Osteoblast (primary cell): ENCODE measurements at places on chromosomes 3 and 15.

- no peak for DNase-seq
These were observed 50.9 kb upstream of the CMTM7 start for GRCh38 chr3:32340611-32341365.

- DNase-seq: no peak
These were observed 65.7 kb downstream of the TJP1 start for GRCh38 chr15:29756358-29757267.

- peak; percentile 78 for DNase-seq
These were observed 44.1 kb downstream of the SENP2 start for GRCh38 chr3:185630182-185630622.

DNA sequence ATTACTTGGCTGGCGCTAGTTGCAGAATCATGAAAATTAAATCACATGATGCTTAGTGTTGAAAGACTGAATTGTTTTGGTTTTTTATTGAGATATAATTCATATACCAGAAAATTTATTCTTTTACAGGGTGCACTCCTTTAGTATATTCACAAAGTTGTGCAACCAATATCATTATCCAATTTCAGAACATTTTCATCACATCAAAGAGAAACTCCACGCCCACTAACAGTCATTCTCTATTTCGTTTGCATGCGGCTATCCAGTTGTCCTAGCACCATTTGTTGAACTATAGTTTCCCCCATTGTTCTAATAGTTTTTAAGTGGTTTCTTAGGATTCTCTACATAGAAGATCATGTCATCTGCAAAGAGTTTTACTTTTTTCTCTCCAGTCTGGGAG, 3.7 kb downstream of the EHD4 start:
- DNase-seq: no peak

- DNase-seq: no peak
These were observed 20.3 kb upstream of the DGKG start for GRCh38 chr3:186382217-186382885.

- peak; percentile 81 for DNase-seq
These were observed 16.9 kb downstream of the MRPL46 start for GRCh38 chr15:88450125-88450798.

DNA sequence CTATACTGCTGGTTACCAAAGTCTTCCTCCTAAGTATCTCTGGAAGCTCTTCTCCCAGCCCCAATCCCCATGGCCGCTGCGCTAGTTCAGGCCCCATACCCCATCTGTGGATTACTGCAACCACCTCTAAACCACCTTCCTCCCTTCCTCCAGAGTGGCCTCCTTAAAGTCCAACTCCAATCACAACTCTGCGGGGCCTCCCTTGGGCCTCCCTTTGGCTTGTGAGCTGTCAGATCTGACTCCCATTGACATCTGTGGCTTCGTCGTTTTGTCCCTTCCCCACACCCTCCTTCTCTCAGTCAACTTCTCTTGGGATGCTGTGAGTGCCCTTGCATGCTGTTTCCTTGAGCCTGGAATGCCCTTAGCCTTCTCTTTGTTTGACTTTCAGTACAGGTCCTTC, 9.3 kb upstream of the HRH1 start:
- no peak for DNase-seq

DNA sequence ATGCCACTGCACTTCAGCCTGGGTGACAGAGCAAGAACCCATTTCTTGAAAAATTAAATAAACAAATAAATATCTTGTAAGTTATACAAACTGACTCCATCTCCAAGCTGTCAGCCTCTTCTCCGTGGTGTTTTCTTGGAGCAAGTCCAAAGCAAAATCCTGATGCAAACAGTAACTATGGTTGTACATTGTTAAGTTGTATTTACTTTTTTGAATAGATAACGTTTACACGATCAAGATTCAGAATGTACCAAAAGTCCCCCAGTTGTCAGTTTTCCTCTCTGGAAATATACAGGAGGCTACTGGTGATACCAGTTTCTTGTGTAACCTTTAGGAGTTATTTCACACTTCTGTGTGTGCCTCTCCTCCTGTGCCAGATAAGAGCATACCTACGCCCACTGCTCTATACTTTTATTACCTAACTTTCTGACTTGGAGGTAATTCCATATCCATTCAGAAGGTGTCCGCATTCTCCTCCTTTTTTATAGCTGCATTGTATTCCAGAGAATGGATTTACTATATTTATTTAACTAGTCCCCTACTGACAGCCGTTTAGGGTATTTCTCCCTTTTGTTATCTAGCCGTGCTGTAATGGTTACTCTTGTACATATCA, 14.2 kb downstream of the CMTM7 start:
- DNase-seq: no peak

DNA sequence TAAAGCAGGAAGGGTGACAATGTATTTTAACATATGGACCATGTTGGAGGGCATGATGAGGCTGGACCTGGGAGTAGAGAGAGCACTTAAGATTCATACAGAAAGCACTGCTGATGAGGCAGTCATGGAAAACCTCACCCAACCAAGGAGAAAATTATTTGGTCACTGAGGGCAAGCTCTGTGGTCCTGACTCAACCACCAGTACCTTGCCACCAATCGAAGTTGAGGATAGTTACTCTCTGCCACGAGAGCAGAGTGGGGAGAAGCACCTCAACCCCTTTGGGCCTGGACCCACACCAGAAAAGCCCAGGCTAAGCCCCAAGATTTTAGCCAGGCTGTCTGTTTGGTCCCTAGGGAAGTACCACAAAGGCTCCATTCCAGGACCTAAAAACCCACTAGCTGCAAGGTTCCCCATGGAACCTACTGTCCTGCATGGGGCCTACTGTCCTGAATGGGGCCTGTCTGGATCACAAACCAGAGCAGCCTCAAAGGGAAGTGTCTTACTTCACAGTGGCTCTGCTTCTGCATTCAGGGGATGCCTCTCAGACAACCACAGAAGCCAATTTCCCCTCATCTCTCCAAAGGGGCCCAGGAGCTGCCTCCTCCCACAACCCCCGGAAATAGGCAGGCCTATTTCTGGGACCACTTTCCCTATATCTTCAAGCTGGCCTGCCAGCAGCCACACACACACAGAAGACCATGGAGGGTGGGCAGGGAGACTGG, 4.2 kb downstream of the CCDC71 start:
- DNase-seq: peak; percentile 56

DNA sequence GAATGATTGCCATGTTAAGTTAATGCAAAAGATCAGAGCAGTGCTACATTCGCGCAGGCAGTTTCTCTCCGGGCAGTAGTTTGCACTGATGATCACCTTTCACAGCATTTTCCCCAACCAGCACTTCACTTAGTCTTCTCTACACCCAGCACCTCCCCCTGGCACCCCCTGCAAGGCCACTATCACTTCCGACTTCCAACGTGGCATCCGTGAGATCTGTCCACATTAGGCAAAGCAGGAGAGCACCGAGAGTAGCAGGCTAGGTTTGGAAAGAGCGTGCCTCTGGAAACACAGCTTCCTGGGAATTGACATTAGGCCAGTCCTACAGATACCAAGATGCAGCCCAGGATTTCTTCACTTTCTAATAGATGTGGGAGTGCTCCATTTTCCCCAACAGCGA, 180.2 kb upstream of the CDIN1 start:
- no peak for DNase-seq
